ENCODE measurements at places on chromosomes 11 and 22.

DNA sequence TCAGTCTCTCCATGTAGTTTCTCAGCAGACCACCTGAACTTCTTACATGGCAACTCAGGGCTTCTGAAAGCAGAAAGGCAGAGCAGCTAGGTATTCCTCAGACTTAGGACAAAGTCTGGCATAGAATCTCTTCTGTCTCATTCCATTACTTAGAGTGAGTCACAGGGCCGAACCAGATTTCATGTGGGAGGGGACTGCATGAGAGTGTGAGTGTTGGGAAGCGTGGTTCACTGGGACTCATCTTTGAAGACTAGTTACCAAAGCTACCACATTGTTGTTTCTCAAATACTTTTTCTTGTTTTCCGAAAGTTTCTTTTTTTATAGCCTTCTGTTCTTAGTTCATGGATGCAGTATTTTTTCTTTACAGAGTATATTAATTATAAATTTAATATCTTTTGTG, 36.1 kb upstream of the SCN3B start:
- no peak for DNase-seq

DNA sequence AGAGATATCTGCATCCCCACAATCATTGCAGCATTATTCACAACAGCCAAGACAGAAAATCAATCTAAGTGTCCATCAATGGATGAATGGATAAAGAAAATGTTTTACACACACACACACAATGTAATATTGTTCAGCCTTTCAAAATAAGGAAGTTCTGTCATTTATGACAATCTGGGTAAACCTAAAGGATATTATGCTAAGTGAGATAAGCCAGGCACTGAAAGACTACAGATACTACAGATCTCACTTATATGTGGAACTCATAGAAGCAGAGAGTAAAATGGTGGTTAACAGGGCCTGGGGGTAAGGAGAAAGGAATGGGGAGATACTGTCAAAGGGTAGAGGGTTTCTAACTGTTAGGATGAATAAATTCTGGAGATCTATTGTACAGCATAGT, 36.0 kb upstream of the EED start:
- DNase-seq = no peak

GRCh38 chr11:66188580-66188979, 79.9 kb upstream of the RAB1B start:
- no peak for DNase-seq

- DNase-seq = no peak
Observed at GRCh38 chr11:15170698-15171097, 56.0 kb downstream of the INSC start.

DNA sequence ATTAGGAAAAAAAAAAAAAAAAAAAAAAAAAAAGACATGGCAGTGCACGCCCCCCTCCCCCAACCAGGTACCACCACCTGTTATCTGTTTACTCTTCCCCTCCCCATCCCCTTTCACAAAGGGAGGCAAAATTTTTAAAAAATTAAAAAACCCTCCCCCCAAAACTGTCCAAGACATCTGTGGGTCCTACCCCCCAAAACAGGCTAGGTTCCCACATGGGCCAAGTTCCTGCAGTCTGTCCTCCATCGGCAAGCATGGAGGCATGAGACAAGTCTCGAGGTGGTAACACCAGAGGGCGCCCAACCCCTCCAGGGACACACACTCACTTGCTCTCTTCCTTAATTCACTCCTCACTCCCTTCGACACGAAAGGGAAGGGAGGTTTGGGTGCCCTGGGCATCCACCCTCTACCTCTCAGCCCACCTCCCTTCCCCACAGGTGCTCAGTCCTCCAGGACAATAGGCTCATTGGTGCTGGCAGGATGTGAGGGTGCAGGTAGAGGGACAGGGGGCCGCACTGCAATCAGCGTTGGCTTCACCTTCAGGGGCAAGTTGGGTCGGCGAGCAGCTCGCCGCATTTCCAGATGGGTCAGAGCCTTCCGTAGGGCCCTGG, 2.2 kb upstream of the TUT1 start:
- peak; percentile 54 for DNase-seq

GRCh38 chr22:29375398-29376076, 12.8 kb downstream of the AP1B1 start:
- DNase-seq = no peak

DNA sequence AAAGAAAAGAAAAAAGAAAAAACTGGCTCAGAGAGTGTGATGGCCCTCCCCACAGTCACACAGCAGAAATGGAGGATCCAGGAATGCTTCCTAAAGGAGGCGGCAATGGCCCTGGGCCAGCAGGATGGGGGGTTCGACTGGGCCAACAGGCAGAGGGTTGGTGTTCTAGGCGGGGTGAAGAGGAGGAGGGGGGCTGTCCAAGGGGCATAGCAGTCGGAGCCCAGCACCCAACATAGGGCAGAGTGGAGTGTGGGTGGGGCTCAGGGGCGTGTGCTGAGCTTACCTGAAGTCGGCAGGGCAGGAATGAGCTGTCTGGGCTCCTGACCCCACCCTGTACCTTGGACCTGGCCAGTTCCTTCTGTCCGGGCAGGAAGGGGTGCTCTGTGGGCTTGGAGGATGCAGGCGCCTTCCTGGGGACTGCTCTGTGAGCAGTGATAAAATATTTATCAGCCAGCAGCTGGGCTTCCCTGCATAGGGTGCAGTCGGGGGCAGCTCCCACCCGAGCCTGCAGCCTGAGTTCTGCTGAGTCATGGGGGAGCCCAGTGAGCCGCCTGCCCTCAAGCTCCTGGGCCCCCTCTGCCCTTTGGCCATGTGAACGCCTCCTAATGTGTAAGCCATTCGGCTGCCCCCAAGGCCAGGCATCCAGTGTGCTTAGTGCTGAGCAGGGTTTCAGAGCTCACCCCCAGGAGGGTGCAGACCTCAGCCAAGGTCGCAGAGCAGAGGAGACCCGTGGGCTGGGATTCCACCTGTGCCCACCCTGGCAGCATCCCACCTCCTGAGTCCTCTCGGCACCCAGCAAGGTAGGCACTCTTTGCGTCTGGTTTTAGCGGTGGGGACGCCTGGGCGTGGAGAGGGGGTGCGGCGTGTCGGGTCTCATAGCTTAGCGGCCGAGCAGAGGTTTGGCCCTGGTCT, 25.3 kb upstream of the PRR5 start:
- DNase-seq = no peak

GRCh38 chr22:36339171-36340065, 48.3 kb downstream of the MYH9 start:
- no peak for DNase-seq

- no peak for DNase-seq
Observed at GRCh38 chr11:74168838-74169237, 2.0 kb downstream of the C2CD3 start.

GRCh38 chr11:20095189-20095588, 65.1 kb downstream of the DBX1 start:
- no peak for DNase-seq

DNA sequence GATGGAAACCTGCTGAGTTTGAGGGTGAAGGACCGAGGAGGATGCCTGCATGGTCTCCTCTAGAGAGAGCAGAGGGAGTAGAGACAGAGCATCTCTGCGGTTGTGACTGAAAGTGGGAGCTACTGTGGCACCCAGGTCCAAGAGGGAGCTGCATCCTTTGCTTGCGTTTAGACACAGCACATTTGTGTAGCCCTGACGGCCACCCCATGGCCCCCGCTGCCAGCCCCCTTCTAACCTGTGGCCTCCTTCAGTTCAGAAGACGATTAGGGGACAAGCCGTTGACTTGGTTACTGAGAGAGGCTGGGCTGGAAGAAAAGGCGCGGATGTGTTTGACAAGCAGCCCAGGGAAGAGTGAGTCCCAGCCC, 690.9 kb downstream of the BRD1 start:
- DNase-seq = no peak

- DNase-seq = no peak
Observed at GRCh38 chr11:4032097-4032496, 62.5 kb upstream of the RRM1 start.

DNA sequence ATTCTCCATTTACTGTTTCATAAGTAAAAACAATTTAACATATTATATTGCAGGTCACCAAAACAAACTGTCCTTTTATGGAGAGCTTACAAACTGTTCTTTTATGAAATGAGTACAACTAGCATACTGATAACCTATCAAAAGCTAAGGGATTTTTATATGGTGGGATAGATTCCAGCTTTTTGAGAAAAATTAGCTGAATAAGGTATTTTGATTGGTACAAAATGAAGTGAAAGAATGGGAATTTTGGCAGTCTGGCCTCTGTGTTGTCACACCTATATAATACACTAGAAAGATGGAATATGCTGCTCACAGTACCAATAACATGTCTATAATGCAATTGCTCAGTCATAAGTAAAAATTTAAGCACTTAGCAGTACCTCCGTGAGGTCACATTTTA, 11.4 kb downstream of the TRAF6 start:
- DNase-seq = no peak

- no peak for DNase-seq
Observed at GRCh38 chr11:106409222-106409621, 331.8 kb downstream of the AASDHPPT start.

DNA sequence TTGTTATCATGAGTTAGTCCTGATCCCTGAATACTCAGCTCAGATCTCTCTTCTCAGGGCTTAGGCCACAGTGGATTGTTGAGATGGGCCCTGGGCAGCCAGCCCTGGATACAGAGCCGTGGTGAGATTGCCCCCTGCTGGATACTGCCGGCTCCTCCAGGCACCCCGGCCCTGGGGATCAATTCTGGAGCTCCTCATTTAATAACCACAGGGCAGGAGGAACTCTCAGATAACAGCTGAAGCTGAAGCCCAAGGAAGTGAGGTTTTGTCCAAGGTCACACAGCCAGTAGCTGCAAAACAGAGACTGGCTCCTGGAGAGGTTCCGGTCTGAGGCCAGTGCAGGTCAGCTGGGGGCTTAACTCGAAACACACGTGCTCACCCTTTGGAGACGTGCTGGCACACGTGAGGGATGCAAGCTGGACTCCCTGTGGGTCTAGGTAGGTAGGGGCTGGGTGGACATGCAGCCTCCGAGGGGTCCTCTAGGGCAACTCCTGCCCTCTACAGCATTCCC, 16.0 kb downstream of the USH1C start:
- DNase-seq = no peak

- DNase-seq = no peak
Observed at GRCh38 chr22:39348909-39349505, 784 bp upstream of the SYNGR1 start.

GRCh38 chr11:122672892-122673291, 17.4 kb downstream of the UBASH3B start:
- no peak for DNase-seq

- DNase-seq = no peak
Observed at GRCh38 chr11:2709429-2709828, 9.6 kb upstream of the KCNQ1OT1 start.

GRCh38 chr22:19207401-19207808, 28.9 kb upstream of the SLC25A1 start:
- DNase-seq = no peak

GRCh38 chr11:128508770-128509510, 78.4 kb downstream of the ETS1 start:
- no peak for DNase-seq

DNA sequence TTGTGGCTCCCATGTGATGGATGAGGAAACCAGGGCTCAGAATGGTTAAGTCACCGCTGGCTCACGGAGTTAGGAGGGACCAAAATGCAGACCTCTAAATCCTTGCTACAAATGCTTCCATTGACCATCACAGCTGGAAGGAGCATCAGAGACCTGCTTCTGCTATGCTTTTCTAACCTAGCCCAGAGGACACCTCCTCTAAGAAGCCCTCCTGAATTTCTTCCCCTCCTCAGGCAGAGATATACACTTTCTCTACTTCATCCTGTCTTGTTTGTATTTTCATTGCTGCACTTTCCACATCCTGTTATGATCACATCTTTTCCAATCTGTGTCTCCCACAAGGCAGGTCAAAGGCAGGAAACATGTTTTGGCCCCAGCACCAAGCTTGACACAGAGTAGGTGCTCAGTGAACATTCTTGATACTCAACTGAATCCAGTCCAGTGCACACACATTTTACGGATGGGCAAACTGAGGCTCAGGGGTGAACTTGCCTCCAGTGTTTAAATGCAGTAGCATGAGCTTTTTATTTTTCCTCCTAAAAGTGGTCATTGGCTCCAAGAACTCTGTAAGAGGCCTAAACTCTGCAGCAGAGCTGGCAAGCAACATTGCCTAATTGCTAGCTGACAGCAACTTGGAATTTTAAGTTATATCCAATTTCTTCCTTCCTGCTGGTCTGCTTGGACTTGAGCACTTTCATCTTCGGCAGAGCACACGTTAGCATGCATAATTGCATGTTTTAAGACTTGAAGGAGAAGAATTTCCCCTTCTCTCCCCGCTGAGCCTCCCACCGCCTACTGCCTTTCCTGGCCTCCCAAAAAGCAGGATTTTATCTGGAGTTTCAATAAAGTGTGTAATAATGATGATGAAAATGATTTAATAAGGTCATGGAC, 12.7 kb downstream of the SCUBE1 start:
- no peak for DNase-seq

DNA sequence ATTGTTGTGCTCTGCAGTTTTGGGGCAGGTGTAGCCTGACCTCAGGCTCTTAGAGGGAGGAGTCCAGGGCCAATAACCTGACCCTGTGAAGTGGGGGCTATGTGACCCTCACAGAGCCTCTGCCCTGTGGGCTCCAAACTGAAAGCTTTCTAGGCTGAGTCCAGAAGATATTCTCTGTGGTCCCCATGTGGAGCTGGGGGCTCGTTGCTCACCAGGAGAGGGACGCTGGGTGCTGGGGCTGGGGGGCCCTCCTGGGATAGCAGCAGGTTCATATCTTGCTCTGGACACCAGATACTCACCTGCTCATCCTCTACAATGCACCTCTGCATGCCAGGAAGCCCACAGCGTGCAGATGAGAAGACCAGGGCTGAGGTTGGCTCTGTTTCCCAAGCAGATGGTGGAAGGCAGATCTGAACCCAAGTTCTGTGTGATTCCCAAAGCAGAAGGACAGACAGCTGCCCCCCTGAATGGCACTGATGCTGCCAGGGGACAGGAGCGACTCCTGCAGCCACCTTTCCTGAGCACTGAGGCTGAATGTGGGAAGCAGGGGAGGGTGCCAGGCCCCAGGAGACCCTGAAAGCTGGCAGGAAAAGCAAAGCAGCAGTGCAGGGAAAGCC, 1022.0 kb downstream of the TBC1D22A start:
- no peak for DNase-seq

DNA sequence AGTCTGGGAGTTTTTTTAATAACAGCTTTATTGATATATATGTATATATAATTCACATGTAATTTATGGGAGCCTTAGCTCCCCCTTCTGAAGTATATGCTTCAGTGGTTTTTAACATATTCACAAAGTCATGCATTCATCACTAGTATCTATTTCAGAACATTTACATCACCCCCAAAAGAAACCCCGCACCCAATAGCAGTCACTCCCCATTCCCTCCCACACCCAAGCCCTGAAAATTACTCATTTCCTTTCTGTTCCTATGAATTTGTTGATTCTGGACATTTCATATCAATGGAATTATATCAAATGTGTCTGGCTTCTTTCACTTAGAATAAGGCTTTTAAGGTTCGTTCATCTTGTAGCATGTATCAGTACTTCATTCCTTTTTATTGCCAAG, 35.6 kb upstream of the SYT7 start:
- DNase-seq = no peak

DNA sequence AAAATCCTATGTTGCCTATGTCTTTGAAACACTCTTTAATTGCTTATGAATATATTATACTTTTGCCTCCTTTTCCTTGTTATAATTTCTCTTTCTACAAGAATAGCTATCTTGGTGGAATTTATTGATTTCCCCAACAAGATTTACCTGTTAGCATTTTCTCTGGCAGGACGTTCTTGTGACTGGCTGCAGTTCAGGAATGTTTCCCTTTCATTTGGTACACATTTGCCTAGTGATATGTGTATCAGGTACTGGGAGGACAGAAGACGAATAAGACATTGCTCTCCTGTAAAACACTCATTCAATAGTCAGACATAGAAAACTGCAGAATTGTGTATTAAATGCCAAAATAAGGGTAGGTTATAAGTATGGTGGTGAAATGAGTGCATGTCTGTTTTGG, 279.9 kb downstream of the FAT3 start:
- DNase-seq = no peak

- DNase-seq = no peak
Observed at GRCh38 chr11:6843670-6844069, 1.8 kb upstream of the OR10A5 start.

Data from T-helper 22 cell (primary cell).